ENCODE measurements at places on chromosomes 6 and 20.

- no peak for DNase-seq
Observed at GRCh38 chr6:31386977-31387376, 16.4 kb upstream of the MICA start.

DNA sequence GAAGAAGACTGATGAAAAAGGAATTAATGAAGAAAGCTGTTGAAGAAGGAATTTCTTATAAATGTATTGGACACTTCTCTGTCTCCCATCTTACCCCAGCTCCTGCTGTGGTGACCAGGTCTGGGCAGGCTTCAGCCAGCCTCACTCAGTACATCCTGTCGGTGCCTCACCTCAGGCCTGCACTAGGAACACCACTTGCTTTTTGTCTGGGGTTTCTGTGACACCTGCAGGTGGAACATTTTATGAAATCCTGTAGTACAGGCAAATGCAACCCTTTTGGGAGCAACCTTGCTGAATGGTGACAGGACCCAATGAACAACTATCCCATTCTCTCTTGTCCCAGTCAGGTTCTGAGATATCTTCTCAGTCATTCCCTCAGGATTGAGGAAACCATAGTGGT, 129.7 kb downstream of the PRDM13 start:
- DNase-seq = no peak

- DNase-seq = peak; percentile 19
Observed at GRCh38 chr6:12851123-12851695, 134.6 kb downstream of the PHACTR1 start.

DNA sequence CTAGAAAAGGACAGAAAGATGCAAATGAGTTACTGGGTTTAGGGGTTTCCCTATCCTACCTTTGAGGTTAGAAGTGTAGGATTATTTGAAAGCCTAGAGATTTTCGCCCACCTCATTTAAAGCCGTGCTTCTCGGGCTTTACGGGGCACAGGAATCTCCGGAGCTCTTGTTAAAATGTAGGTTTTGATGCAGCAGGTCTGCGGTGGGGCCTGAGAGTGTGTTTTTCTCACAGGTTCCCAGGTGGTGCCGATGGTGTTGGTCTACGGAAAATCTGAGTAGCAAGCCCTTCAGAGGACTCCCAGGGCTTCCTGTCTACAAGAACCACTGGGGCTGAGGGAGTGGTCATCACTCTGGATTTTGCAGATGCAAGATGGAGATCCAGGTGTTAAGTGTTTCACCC, 47.5 kb downstream of the TRAM2 start:
- no peak for DNase-seq

- no peak for DNase-seq
Observed at GRCh38 chr6:26170951-26171841, 84.0 kb downstream of the HFE start.

GRCh38 chr20:210809-211502, 16.1 kb upstream of the DEFB129 start:
- DNase-seq = no peak

GRCh38 chr6:75438442-75439116, 55.0 kb downstream of the FILIP1 start:
- no peak for DNase-seq

DNA sequence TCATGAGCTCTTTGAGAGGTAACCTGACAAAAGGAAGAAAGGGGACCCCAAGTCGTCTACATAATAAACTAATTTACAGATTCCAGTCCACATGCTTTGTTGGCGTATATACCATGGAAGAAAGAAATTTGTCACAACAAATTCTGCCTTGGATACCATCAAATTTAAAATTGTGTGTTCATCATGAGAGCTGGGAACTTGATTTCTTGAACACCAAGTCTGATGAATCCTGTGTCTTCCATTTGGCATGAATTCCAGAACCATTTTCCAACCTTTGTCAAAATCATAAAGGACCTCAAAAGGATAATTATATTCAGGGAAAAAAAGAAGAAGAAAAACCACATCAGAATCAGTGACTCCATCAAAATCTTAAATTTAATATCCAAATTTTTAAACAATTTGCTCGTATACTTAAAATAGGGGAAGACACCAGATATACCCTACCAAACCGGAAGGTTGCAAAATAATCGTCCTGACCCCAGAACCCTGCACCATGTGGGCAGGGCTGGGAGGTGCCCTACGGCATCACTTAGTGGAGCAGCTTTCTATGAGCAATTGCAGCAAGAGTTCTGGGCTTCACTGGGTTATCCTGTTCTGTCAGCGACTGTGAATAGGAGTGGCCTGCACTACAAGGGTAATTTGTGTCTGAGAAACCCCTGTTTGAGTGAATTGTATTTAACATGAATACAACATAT, 74.1 kb upstream of the INSM1 start:
- DNase-seq = no peak

Data from RPMI7951 (cell line).